Nucleus accumbens (tissue), 56 donors: ENCODE measurements at places on chromosomes 5 and 9.

DNA sequence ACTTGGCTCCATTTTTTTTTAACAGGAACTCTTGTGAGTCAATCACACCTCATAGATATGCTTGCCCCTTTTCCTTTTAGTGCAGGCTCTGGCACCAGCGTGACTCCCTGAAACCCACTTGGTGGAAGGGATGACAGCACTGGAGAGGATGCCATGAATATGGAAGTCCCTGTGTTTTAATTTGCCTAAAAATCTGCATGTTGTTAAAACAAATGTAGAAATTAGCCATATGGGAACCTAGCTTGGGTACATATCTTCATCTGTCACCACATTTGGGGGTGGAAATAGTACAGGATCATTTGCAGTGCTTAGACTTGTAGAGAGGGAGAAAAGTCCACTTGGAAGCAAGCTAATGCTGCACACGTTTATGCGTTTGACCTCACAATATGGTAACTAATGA is 179.0 kb downstream of the EBF1 start:
- DNase-seq = no peak

DNA sequence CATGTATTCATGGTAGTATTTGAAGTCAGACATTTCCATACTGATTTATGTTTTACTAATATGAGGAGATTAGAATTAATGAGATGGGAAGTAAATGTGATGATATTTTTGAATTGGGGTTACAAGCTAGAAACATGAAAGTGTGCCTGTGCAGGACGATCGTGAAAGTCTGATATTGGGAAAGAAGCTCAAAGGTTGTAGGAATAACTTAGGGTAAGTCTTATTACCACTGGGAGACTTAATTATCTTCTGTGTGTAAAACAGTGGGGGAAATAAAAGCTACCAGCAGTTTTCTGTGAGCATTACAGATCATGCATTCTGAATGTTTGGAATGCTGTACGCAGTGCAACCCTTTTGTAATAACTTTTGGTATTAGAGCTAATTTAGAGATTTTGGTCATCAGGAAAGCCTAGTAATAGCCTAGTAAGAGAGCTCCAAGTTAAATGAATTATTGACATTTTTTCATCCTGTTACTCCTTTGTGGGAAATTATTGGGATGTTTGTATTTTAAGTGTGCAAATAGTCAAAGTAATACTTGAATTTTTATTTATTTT is 153.9 kb downstream of the PCSK5 start:
- no peak for DNase-seq

DNA sequence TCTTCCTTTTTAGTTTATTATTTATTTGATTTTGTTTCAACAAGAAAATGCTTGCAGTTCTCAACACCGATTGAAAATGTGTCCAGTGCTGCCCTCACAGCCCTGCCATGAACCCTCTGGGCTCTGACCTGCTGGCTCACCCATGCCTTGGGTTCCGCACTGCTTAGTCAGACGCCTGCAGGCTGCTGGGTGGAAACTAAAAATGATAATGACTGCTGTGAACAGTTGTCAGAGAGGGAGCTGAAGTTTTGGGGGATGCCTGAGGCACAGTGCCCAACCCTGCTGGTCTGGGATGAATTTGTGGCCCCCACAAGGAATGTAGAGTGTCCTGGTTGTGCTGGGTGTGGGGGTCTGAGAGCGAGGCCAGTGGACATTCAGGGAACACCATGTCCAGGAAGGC is 22.2 kb upstream of the CFAP157 start:
- DNase-seq = no peak

DNA sequence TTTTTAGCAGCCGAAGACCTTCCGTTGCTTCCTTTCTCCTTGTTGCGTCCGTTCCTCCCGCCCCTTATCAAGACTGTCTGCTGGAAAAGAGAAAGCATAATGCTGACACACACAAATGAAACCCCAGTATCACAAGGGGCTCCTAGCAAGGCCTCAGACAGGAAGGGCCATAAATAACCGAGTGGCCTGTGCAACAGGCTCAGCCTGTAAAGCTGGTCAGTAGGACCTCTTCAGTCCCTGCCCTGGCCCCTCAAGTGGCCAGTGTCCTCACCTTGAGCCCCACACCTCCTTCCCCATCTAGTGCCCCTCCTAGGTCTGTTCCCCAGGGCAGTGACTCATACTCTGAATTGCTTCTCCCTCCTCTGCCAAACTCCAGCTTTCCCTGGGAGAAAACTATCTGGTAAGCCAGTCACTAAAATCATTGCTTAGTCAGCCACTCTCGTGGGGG is 174.6 kb upstream of the IL12B start:
- peak; percentile 4 for DNase-seq

DNA sequence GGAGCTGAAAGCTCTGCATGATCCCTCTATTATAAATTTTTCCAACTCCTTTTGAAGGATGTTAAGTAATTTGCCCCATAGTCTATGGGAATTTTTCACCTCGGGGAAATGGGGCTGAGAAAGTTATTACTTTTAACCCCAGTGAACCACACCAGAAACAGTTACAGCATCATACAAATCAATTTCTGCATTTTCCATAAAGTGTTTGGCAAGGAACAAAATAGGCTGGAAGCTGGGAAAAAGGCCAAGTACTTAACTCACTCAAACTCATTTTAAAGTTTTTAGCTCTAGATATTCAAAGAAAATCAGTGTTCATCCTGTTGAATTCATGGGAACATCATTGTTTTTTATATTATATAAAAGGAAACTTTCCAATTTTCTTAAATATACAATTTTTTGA is 160.9 kb downstream of the SH3GL2 start:
- no peak for DNase-seq
